ENCODE measurements at places on chromosomes 13 and 19.

GRCh38 chr13:68428292-68428691 lies 1198.2 kb upstream of the PCDH9 start:
- DNase-seq: no peak

DNA sequence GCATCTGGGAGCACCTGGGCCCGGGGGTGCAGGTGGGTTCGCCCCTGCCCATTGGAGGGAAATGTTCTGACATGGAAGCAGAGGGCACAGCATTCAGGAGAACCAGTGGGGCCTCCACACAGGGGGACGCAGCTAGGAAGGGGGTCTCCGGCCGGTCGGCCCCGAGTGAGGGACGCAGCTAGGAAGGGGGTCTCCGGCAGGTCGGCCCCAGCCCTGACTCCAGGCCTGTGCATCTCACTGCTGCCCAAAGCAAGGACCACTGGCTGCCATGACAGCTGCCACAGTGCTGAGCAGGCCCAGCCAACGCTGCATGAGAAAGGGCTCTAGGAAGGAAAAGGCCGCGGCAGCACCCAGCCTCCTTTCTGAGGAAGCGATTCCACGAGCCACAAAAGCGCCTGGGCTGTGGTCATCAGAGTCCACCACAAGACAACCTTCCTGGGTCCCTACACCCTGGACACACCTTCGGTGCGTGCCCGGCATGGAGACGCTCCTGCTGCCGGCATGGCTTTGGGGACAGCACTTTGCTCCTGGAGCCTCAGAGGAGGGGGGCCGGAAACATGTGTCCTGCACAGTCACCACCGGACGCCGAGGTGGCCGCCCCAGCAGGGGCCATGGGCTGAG lies 9.7 kb downstream of the RASA3 start:
- no peak for DNase-seq

GRCh38 chr19:43438291-43439031 lies 23.8 kb downstream of the TEX101 start:
- no peak for DNase-seq

DNA sequence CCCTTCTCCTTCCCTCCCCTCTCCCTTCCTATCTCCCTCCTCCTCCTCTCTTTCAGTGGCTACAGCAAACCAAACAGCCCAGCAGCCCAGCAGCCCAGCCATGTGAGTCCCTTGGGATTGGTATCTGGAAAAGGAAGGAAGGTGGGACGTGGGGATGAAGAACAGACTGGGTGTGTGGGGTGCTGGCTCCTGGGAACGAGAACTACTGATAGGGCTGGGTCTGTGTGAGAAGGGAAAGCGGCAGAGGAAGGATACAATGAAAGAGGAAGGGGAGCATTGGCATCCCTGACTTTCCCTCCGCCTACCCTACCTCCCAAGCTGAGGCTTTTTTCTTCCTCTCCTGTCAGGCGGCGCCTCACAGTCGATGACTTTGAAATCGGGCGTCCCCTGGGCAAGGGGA lies 863 bp downstream of the AURKC start:
- no peak for DNase-seq

DNA sequence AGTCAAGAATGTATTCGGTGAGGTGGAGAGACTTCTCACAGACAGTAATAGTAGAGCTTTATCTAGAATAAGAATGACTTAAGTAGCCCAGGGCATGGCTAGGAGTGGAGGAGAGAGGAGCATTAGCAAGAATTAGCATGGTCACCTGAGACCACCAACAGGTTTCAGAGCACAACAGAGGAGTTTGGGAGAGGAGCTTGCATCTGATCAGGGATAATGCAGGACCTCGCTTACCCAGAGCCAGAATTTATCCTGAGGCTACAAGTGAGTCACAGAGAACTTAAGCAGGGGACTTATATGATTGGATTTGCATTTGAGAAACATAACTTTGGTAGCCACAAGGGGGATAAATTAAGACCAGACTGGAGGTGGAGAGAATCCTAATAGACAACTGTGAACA lies 102.1 kb upstream of the FNDC3A start:
- DNase-seq: no peak

Measured in occipital lobe (tissue), 3 donors.